ENCODE measurements at places on chromosomes 1 and 21. TPM values are rescaled to one million over a fixed set of nuclear protein-coding genes. Genes with fewer than 3 reads are reported as not detected.

The KIF26B gene
- total RNA-seq: 7.5 TPM

The CD53 gene
- 49.5 TPM for total RNA-seq

The VANGL1 gene
- 1.0 TPM for total RNA-seq

The DEPDC1 gene
- 1.4 TPM for total RNA-seq

The PATJ gene
- 19.4 TPM for total RNA-seq

The KCNQ4 gene
- 7.7 TPM for total RNA-seq

The EVI5 gene
- 49.2 TPM for total RNA-seq

The NCAM2 gene
- 178 TPM for total RNA-seq

The SLC27A3 gene
- total RNA-seq: 24.2 TPM

The NEXN gene
- total RNA-seq: 1.7 TPM

The ASTN1 gene
- 95.2 TPM for total RNA-seq

The ITLN2 gene
- total RNA-seq: not detected

The CA14 gene
- total RNA-seq: 22.1 TPM

The OR2G6 gene
- 0.34 TPM for total RNA-seq

The RAVER2 gene
- 10.6 TPM for total RNA-seq

The BCAR3 gene
- total RNA-seq: 16.2 TPM

The DNMT3L gene
- total RNA-seq: not detected

The FAM177B gene
- not detected for total RNA-seq

The IFI16 gene
- total RNA-seq: 21.1 TPM

The AMY1B gene
- total RNA-seq: not detected

The TLR5 gene
- total RNA-seq: 4.9 TPM

The NRIP1 gene
- 42.6 TPM for total RNA-seq

The TM2D1 gene
- total RNA-seq: 42.3 TPM

The OR2M3 gene
- 4.4 TPM for total RNA-seq

The LYPD8 gene
- 11.2 TPM for total RNA-seq

The RIMKLA gene
- total RNA-seq: 36.5 TPM

The CRP gene
- not detected for total RNA-seq

The METTL25B gene
- 36.9 TPM for total RNA-seq

The COL11A1 gene
- 25.7 TPM for total RNA-seq

The OR2T35 gene
- not detected for total RNA-seq

The SIM2 gene
- 0.85 TPM for total RNA-seq

The ARHGAP29 gene
- total RNA-seq: 18.7 TPM

The TSPAN2 gene
- 2.5 TPM for total RNA-seq

The EXO1 gene
- total RNA-seq: 2.8 TPM

The JUN gene
- 57.7 TPM for total RNA-seq

The GSTM5 gene
- total RNA-seq: 15.2 TPM

The HES2 gene
- not detected for total RNA-seq

The TMEM82 gene
- total RNA-seq: not detected

The SNRPE gene
- 54.9 TPM for total RNA-seq

The COA6 gene
- 31.8 TPM for total RNA-seq

The XCL2 gene
- total RNA-seq: not detected

The COL18A1 gene
- total RNA-seq: 11.1 TPM

The SLC44A5 gene
- 11.0 TPM for total RNA-seq

The SLC5A9 gene
- total RNA-seq: not detected

The HEYL gene
- total RNA-seq: 4.8 TPM

The GALE gene
- 26.6 TPM for total RNA-seq

The STPG1 gene
- 31.1 TPM for total RNA-seq

The EPHA8 gene
- total RNA-seq: 2.3 TPM

The C4BPA gene
- total RNA-seq: not detected

The TAGLN2 gene
- total RNA-seq: 86.3 TPM

The PRELP gene
- total RNA-seq: 17.5 TPM

The CDC42BPA gene
- total RNA-seq: 111 TPM

The GJB3 gene
- not detected for total RNA-seq

The SYT14 gene
- total RNA-seq: 16.2 TPM

The CELA3B gene
- total RNA-seq: not detected

The CD2 gene
- total RNA-seq: not detected

The ATP1A2 gene
- 586 TPM for total RNA-seq

The PRKCZ gene
- total RNA-seq: 150 TPM

The GBP4 gene
- 3.7 TPM for total RNA-seq

All from dorsolateral prefrontal cortex (tissue), 122 donors.